Cardiac septum (tissue), 1 donor: ENCODE measurements at places on chromosomes 13 and 19. TPM values are rescaled to one million over a fixed set of nuclear protein-coding genes. Genes with fewer than 3 reads are reported as not detected.

Gene PTPRH
- 3.7 TPM for total RNA-seq

Gene KCNK6
- 14.1 TPM for total RNA-seq

DNA sequence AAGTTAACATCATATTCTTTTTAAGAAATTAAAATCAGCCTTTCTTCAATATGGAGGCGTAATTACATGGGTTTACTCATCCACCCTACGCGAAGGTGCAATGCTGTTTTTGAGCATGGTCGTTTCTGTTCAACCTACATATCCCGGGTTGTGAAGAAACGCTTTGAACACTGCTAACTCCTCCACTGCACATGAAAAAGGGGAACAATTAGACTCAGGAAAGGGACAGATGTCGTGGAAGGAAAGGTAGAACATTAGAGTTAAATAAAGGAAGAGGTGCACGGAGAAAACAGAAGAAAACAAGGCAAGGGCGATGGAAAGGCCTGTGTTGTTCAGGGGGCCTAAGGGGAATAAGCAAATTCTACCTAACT lies 4.1 kb downstream of the ZIC5 start:
- DNase-seq = no peak

GRCh38 chr13:25186187-25186586 lies 14.1 kb upstream of the AMER2 start:
- no peak for DNase-seq

GRCh38 chr19:50489461-50490011 lies 12.9 kb upstream of the GARIN5A start:
- no peak for DNase-seq

DNA sequence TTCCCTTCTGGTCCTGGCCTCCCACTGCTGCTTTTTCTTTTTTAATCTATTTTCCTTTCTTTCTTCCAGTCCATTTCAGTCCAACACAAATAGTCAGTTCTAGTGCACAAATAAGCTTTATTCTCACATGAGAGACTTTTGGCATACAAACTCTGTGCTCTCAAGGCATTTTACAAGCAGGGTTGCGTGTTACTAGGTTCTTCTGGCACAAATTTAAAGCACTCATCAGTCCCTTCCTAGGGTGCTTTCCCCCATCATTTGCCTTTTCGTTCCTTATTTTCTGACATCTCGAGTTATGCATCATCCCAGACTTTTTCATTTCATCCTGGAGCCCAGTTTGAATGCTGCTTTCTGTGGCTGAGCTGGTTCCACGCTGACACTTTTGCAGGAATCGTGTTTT lies 29.8 kb upstream of the IL17D start:
- DNase-seq = no peak

DNA sequence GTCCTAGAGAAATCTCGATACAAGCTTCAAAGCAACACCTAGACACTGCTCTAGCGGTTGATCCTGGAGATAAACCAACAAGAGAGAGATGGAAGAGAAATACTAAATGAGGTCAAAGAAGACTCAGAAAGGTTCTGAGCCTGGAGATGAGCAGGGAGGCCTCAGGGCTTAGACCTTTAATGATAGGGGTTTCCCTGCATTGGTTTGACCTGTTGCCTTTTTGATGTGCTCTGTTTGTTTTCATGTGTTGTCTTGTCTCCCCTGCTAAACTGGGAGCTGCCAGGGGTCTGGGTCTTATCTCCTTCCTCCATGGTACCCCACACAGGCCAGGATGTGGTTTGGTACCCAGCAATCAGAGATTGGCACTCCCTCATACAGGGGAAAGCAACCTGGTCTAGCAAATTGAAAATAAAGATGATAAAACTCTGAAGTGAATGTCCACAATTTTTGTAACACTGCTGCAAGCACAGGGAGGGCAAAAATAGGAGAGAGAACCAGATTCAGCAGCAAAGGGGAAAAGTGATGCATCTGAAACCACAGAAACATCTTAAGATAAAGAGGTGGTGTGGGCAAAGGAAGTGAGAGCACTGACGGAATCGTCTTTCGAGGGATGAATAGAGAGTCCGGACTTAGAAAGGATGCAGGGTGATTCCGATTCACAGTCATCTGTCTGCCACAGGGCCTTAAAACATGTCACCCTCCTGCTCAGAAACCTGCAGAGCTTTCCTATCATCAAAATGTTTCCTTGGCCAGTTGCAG lies 3.5 kb downstream of the FFAR2 start:
- no peak for DNase-seq
